ENCODE measurements at places on chromosomes 1 and 21. TPM values are rescaled to one million over a fixed set of nuclear protein-coding genes. Genes with fewer than 3 reads are reported as not detected.
A peak's percentile ranks its signal among the peaks of the same experiment; 100 is the strongest.

- no peak overlapping the region for H3K4me3 ChIP-seq
- no peaks in the 10 kb centered on the region for H3K27me3 ChIP-seq
- H3K27ac ChIP-seq, result no peak overlapping the region
- H3K36me3 ChIP-seq, result peaks cover 3% of the 10 kb centered on the region
- H3K4me1 ChIP-seq, result peaks cover 34% of the 10 kb centered on the region
- DNase-seq, result no peak
Measured at GRCh38 chr1:2591581-2592261, 5.1 kb downstream of the PRXL2B start.

DNA sequence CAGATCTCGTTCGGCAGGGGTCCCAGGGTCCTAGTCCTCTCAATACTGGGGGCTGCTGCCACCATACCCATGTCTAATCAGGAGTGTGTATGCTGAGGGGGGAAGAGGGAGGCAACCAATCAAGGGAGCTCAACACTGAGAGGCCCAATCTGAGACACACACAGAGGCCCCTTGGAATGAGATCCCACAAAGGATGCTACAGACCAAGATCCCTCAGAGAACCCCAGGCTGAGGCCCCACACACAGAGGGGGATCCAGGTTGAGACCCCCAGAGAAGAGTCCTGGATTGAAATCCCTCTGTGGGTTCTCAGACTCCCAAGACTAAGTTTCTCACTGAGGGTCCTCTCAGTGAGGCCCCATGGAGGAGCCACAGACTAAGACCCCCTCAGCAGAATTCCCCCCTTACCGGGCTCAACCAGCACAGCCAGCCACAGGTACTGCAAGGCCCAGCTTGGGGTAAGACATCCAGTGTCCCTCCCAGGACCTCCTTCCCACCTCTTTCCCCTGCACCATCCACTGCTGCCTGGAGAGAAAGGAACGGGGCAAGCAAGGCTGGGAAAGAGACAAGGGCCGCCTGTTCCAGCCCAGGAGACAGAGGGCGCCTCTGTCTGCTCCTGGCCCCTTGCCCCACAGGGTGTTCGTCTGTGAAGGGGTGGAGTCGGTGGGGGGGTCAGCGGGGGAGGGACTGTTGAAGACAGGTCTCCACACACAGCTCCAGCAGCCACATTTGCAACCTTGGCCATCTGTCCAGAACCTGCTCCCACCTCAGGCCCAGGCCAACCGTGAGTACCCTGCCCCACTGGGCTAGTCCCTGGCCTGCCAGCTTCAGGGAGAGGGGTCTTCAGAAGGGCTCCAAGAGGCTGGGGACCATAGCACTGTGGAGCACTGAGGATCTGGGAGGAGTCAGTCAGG lies at the start of gene S100A1:
TSS of gene S100A1 (plus strand) at position 720 of the 912 bp plus-strand sequence. CDS start 2,088 bp downstream, outside the sequence.
- H3K27ac ChIP-seq, result peak within 1 kb of the TSS; percentile 88
- peak within 1 kb of the TSS; percentile 57 for H3K4me3 ChIP-seq
- peaks cover 6% of the 10 kb centered on the region for H3K36me3 ChIP-seq
- DNase-seq, result no peak
- H3K27me3 ChIP-seq, result no peaks in the 10 kb centered on the region
- peaks cover 68% of the 10 kb centered on the region for H3K4me1 ChIP-seq

- H3K4me1 ChIP-seq, result no peaks in the 10 kb centered on the region
- H3K27me3 ChIP-seq, result no peaks in the 10 kb centered on the region
- H3K4me3 ChIP-seq, result no peak overlapping the region
Measured at GRCh38 chr1:200279810-200280411, 129.9 kb downstream of the ZNF281 start.

DNA sequence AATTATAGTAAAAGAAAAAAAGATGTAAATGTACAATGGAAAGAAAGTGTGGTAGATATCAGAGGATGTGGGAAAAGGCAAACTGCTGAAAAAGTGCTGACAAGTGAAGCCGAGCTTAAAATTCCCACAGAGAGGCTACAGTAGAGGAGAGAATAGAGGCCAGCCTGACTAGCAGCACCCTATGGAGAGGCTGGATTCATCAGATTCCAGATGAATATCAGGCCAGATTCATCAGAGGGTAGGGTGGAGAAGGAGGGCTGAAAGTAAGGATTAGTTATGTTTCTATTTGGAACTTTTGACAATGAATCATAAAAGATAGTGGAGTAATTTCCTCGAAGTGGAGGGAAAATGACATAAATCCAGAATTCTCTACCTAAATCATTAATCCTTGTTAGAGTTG lies 60.4 kb upstream of the NEK7 start:
- H3K36me3 ChIP-seq, result no peaks in the 10 kb centered on the region
- DNase-seq, result no peak
- no peaks in the 10 kb centered on the region for H3K27me3 ChIP-seq
- H3K4me3 ChIP-seq, result no peak overlapping the region
- H3K4me1 ChIP-seq, result no peaks in the 10 kb centered on the region

FCAMR gene
- total RNA-seq, result not detected

C1orf87 gene
- total RNA-seq, result 7.4 TPM

DNA sequence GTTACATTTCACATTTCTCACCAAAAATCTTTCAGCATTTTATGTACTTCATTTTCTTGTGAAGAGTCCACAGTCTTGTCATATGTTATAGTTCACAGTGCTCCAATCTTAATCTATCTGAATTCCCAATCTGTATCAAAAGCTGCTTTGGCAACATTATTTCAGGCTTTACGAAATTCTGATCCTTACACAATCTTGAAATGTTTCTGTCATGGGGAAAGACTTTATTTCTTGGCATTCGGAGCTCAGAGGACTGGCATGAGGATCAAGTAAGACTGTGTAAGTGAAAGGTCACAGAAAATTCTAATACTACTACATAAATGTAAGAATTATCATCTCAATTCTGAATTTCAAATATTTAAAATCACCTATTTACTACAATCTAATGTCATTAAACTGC lies 2.0 kb downstream of the USP33 start:
- no peak overlapping the region for H3K27ac ChIP-seq
- peaks cover 50% of the 10 kb centered on the region for H3K4me1 ChIP-seq
- DNase-seq, result no peak
- no peaks in the 10 kb centered on the region for H3K36me3 ChIP-seq

C1orf174 gene
- total RNA-seq, result 19.8 TPM

DNA sequence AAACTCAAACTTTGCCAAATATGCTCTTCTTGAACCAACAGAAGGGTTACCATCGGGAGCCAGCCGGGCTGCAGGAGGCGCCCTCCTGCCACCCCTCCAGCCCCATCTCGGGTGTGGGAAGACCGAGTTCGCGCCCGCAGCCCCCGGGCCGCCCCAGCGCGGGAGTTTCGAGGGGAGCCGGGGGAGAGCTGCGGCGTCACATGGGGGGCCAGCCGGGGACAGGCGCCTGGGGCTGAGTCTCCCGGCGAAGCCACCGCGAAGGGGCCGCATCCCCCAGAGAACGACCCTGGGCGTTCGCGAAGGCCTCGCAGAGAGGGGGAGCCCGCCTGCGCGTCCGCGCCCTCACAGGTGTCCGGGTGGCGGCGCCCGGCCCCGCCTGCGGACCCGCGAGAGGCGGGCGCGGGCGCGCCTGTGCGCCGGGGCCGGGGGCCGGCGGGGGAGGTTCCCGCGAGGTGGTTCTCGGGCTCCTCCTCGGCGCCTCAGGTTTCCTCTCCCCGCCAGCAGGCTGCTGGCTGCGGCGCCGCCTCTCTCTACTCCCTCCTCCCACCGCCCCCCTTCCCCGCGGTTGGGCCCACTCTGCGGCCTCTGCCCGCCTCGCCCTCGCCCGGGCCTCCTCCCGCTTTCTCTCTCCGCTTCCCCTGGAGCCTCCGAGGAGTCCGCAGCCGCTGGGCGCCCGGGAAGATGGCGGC lies at the start of gene RAVER2:
TSS of gene RAVER2 (plus strand) at position 584 of the 689 bp plus-strand sequence. CDS start at position 682, 98 bp downstream.
- peaks cover 19% of the 10 kb centered on the region for H3K4me1 ChIP-seq
- H3K27me3 ChIP-seq, result no peaks in the 10 kb centered on the region
- no peaks in the 10 kb centered on the region for H3K36me3 ChIP-seq
- H3K4me3 ChIP-seq, result peak within 1 kb of the TSS; percentile 82
- DNase-seq, result peak; percentile 86

CD1D gene
- total RNA-seq, result 4.6 TPM

DNA sequence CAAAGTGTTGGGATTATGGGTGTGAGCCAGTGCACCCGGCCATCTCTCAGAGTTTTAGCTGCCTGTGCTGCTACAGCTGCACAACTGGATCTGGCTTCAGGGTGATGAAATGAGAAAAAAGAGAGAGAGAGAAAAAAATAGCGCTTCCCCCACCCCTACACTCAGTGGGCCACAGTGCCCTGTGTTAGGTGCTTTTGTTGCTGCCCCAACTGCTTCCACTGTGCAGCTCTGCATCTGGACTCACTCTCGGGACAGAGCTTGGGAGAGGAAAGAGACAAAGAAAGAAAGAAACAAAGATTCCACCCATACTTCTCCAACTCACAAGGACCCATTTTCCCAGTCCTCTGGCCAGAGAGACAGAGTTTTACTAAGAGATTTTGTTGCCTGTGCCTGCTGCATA lies 50.4 kb downstream of the INAVA start:
- H3K4me3 ChIP-seq, result no peak overlapping the region
- no peaks in the 10 kb centered on the region for H3K4me1 ChIP-seq
- no peaks in the 10 kb centered on the region for H3K36me3 ChIP-seq

- no peak overlapping the region for H3K27ac ChIP-seq
- peaks cover 17% of the 10 kb centered on the region for H3K4me1 ChIP-seq
- H3K27me3 ChIP-seq, result no peaks in the 10 kb centered on the region
Measured at GRCh38 chr1:115310581-115311473, 27.2 kb downstream of the NGF start.

FOXJ3 gene
- total RNA-seq, result 44.0 TPM

DNA sequence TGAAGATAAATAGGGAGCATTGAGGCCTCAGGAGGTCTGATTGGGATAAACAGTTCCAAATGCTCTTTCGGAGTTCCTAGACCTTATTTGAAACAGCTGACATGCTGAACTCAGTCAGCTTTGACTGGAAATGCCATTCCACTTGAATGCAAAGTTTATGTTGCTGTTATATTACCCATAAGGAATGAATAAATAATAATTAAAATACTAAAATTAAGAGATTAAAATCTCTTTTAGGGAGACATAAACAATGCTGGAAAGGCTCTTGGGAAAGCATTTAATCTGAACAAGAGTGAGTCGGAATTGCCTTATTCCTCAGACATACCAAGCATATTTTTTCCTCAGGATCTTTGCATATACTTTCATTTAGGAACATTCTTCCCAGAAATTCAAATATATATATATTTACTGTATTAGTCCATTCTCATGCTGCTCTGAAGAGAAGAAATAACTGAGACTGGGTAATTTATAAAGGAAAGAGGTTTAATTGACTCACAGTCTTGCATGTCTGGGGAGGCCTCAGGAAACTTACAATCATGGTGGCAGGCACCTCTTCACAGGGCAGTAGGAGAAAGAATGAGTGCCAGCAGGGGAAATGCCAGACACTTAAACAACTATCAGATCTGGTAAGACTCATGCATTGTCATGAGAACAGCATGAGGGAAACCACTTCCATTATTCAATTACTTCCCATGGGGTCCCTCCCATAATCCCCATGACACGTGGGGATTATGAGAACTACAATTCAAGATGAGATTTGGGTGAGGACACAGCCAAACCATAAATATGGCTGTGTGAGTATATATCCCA lies 318.2 kb upstream of the PLXNA2 start:
- no peak for DNase-seq
- H3K36me3 ChIP-seq, result no peaks in the 10 kb centered on the region
- H3K27ac ChIP-seq, result no peak overlapping the region
- peaks cover 6% of the 10 kb centered on the region for H3K27me3 ChIP-seq
- H3K4me3 ChIP-seq, result no peak overlapping the region
- H3K4me1 ChIP-seq, result no peaks in the 10 kb centered on the region

DNA sequence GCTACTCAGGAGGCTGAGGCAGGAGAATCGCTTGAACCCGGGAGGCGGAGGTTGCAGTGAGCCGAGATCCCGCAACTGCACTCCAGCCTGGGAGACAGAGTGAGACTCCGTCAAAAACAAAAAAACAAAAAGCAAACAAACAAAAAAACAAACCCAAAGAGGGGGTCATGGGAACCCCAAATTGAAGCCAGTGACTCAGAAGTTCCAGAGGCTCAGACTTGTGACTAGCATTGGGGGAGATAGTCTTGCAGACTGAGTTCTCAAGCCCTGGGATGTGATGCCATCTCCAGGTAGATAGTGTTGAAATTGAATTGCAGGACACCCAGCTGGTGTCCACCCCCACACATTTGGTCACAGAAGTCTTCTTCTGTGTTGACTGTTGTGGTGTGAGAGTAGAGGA lies 24.9 kb upstream of the ENO1 start:
- H3K27ac ChIP-seq, result peak overlapping the region; percentile 43
- H3K4me1 ChIP-seq, result peaks cover 14% of the 10 kb centered on the region
- no peaks in the 10 kb centered on the region for H3K27me3 ChIP-seq
- H3K4me3 ChIP-seq, result no peak overlapping the region
- DNase-seq, result no peak
- no peaks in the 10 kb centered on the region for H3K36me3 ChIP-seq

SOD1 gene
- total RNA-seq, result 160 TPM

DNA sequence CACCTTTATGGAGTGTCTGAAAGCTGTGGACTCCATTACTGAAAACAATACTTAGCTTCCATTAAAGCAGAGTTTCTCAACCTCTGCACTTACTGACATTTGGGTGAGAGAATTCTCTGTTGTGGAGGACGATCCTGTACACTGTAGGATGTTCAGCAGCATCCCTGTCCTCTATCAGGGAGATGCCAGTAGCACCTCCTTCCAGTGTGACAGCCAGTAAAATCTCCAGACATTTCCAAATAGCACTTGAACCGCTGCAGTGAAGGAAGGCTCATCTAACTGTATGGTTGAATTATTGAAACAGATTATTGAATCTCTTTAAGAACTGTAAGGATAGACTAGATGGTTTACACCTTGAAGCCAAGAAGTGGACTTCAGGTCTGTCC lies 3.1 kb downstream of the PRDM2 start:
- H3K4me3 ChIP-seq, result no peak overlapping the region
- peaks cover 5% of the 10 kb centered on the region for H3K4me1 ChIP-seq
- no peaks in the 10 kb centered on the region for H3K36me3 ChIP-seq

DNA sequence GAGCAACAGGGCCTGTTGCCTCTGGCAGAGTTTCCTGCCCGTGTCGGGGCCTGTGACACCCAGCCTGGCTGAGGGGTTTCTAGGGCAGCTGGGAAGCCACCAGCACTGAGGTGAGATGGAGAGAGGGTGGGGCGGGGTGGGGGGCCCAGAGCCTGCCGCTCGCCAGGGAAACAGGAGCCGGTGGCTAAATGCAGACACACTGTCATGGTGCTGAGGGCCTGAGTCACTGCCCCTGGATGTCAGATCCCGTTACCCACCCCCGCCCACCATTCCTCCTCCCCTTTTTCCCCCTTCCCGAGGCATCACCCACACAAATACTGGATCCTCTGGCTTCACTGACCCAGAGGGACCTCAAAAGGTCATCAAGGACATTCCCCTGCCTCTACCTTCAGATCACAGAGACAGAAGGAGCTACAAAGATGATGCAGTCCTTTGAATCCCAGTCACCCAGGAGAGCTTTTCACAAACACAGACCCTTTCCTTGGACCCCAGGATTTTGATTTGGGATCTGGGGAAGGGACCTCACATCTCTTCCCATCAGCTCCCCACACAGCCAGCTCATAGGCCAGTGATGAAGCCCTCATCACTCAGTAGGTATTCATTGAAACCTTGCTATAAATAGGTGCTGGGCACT lies 1.9 kb upstream of the HSPB7 start:
- no peak overlapping the region for H3K4me3 ChIP-seq
- no peaks in the 10 kb centered on the region for H3K27me3 ChIP-seq
- peaks cover 28% of the 10 kb centered on the region for H3K4me1 ChIP-seq
- no peaks in the 10 kb centered on the region for H3K36me3 ChIP-seq

IL20 gene
- total RNA-seq, result not detected

HCRTR1 gene
- not detected for total RNA-seq

GRCh38 chr1:214859647-214860046 lies 222.9 kb upstream of the KCNK2 start:
- no peak for DNase-seq
- H3K36me3 ChIP-seq, result no peaks in the 10 kb centered on the region
- no peak overlapping the region for H3K4me3 ChIP-seq

PTPRU gene
- 35.1 TPM for total RNA-seq

GRCh38 chr1:172399756-172400721 lies 20.4 kb upstream of the C1orf105 start:
- no peak overlapping the region for H3K27ac ChIP-seq
- H3K4me3 ChIP-seq, result no peak overlapping the region
- H3K36me3 ChIP-seq, result no peaks in the 10 kb centered on the region
- no peak for DNase-seq
- H3K27me3 ChIP-seq, result no peaks in the 10 kb centered on the region
- H3K4me1 ChIP-seq, result peaks cover 10% of the 10 kb centered on the region
